A375 (cell line): ENCODE measurements at places on chromosomes 3 and 15. TPM values are rescaled to one million over a fixed set of nuclear protein-coding genes. Genes with fewer than 3 reads are reported as not detected.

Gene IGDCC3
- total RNA-seq = 0.08 TPM in 1 of 2 replicates, not detected in the other

Gene ARPIN
- total RNA-seq = 7.8 and 12.8 TPM in 2 replicates

Gene APOD
- total RNA-seq = 2.3 and 2.7 TPM in 2 replicates

Gene PCSK6
- 1.2 and 1.5 TPM in 2 replicates for total RNA-seq

Gene TLR9
- total RNA-seq = not detected in 2 replicates

Gene TMC3
- not detected in 2 replicates for total RNA-seq

Gene TRH
- total RNA-seq = not detected in 2 replicates

Gene IL20RB
- 3.2 TPM in 2 replicates for total RNA-seq

Gene SNX33
- total RNA-seq = 9.1 and 9.2 TPM in 2 replicates

Gene ADPRH
- total RNA-seq = 2.0 and 2.3 TPM in 2 replicates

Gene CIDEC
- 0.38 and 0.48 TPM in 2 replicates for total RNA-seq

Gene SNX22
- 0.88 and 1.9 TPM in 2 replicates for total RNA-seq

Gene ITPKA
- total RNA-seq = 1.8 and 1.9 TPM in 2 replicates

Gene ZNF80
- total RNA-seq = not detected in 2 replicates

Gene GOLGA6D
- total RNA-seq = not detected in 2 replicates

Gene EHHADH
- total RNA-seq = 2.5 and 4.9 TPM in 2 replicates

Gene UNC13C
- total RNA-seq = 0.03 TPM in 1 of 2 replicates, not detected in the other

Gene FAM3D
- not detected in 2 replicates for total RNA-seq

Gene CHRM5
- not detected in 2 replicates for total RNA-seq

Gene CCDC33
- 1.5 and 3.7 TPM in 2 replicates for total RNA-seq

Gene C2CD4A
- not detected in 2 replicates for total RNA-seq

Gene HMG20A
- total RNA-seq = 30.0 and 42.0 TPM in 2 replicates

Gene ADGRG7
- total RNA-seq = not detected in 2 replicates

Gene ADAM10
- total RNA-seq = 183 and 184 TPM in 2 replicates

Gene FSTL1
- total RNA-seq = 24.5 and 26.9 TPM in 2 replicates

Gene GHSR
- not detected in 2 replicates for total RNA-seq

Gene RPL15
- total RNA-seq = 2,757 and 2,775 TPM in 2 replicates

Gene HYKK
- total RNA-seq = 0.98 and 3.7 TPM in 2 replicates
